ENCODE measurements at places on chromosomes 16 and 17. TPM values are rescaled to one million over a fixed set of nuclear protein-coding genes. Genes with fewer than 3 reads are reported as not detected.

The MYOCD gene
- 103 TPM for total RNA-seq

The PPP1R27 gene
- not detected for total RNA-seq

The DNAAF1 gene
- 0.66 TPM for total RNA-seq

The MYH8 gene
- not detected for total RNA-seq

The SLC38A8 gene
- total RNA-seq, result not detected

The KRT40 gene
- not detected for total RNA-seq

The GFAP gene
- total RNA-seq, result 2.8 TPM

DNA sequence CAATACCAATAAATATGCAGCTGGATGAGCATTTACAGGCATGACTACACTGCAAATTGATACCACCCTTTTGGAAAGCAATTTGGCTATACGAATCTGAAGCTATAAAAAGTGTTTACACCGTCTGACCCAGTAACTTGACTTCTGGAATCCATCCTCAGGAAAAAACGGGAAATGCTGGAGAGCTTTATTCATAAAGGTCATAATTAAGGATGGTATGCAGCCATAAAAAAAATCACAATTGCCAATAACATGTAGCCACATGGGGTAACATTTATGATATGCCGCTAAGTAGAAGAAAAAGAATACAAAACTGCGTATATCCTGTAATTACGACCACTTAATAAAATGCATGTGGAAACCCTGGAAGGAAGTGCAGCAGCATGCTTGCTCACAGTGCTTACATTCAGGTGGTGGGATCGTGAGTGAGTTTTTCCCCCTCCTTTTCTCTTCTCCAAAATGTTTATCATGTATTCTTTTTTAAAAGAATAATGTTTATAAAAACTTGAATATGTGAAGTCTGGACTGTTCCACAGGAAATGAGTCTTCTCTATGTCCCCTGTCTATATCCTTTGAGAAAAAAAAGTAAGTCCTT is 34.2 kb downstream of the COPRS start:
- no peak for DNase-seq

DNA sequence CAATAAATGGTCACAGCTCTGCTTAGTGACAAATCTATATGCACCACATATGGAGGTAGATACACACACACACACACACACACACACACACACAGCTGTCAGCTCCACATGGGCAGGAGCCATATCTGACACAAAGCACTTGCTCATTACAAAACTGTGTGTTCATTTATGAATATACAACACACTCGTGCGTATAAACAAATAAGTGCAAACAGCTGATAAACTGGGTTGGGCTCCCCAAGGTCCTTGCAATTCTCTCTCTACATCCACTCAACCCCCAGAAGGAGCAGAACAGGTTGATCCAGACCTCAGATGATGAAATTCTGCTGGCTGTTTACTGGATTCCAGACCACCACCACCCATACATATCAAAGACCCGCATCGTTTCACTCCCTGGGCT is 140.7 kb downstream of the XYLT1 start:
- DNase-seq, result no peak

- DNase-seq, result no peak
Measured at GRCh38 chr16:8712589-8713361, 38.4 kb downstream of the ABAT start.

- DNase-seq, result no peak
Measured at GRCh38 chr16:23949630-23950290, 114.0 kb downstream of the PRKCB start.

DNA sequence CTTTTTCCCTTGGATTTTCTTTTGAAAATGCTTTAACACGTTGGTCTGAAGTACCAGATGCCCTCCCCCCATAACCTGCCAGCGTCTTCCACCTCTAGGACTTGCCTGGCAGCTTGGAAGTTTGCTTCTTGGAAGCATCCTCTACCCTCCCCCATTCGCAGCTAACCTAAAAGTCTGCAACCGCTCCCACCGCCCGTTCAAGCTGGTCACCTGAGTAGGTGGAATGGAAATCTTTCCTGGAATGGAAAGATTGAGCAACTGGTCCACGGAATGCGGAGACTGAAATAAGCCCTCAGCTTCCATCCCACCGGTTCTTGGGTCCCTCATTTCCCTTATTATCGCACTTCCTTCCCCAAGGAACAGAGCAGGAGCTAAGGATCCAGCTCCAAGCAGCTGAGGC is 31.4 kb downstream of the HS3ST3B1 start:
- DNase-seq, result no peak

DNA sequence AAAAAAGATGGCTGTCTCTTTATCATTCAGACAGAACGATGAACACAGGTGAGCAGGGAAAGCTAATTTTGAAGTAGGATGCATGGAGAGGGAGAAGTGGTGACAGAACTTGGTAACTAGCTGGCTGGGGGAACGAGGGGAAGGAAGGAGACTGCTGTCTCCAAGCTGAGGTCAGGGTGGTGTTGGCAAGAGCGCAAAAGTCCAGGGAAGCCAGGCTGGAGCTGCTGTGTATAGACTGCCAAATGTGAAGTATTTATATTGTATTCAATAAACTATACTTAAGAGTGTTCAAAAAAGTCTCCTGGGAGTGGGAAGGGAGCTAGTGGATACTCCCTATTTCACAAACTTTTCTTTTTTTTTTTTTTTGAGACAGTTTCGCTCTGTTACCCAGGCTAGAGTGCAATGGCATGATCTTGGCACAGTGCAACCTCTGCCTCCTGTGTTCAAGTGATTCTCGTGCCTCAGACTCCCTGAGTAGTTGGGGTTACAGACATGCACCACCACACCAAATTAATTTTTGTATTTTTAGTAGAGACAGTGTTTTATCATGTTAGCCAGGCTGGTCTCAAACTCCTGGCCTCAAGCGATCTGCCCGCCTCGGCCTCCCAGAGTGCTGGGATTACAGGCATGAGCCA is 8.2 kb downstream of the TMEM106A start:
- DNase-seq, result no peak

GRCh38 chr16:72836985-72837384 is 210.9 kb downstream of the ZFHX3 start:
- DNase-seq, result no peak

GRCh38 chr16:66291833-66292232 is 74.7 kb upstream of the CDH5 start:
- DNase-seq, result no peak

GRCh38 chr17:12830777-12831247 is 41.5 kb downstream of the ARHGAP44 start:
- no peak for DNase-seq

GRCh38 chr17:32286518-32286900 is 20.9 kb downstream of the RHBDL3 start:
- DNase-seq, result no peak

- DNase-seq, result no peak
Measured at GRCh38 chr17:76164331-76164730, 23.3 kb upstream of the FOXJ1 start.

DNA sequence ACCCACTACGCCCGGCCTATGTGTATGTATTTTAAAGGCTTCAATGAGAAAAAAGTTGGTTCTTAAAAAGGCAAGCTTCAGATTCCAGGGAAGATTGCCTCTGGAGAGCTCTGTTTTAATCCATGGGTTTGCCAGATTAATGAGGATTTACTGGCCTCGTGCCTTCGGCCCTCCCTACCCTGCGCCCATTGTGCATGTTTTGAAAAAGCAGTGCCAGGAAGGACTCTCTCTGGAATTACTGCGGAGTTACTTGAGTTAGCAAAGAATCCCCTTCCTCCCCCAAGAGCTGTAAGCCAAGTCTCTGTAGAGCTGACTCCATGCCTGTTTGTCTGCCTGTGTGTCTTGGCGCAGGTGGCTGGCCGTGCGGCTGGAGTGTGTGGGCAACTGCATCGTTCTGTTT is 98.9 kb downstream of the ABCC6 start:
- DNase-seq, result no peak

- no peak for DNase-seq
Measured at GRCh38 chr16:333406-334094, 19.0 kb downstream of the AXIN1 start.

GRCh38 chr17:77529328-77529650 is 388.5 kb downstream of the SEC14L1 start:
- no peak for DNase-seq

GRCh38 chr17:14135906-14136590 is 66.7 kb downstream of the COX10 start:
- no peak for DNase-seq

GRCh38 chr16:88856122-88856827 is 472 bp downstream of the GALNS start:
- no peak for DNase-seq

DNA sequence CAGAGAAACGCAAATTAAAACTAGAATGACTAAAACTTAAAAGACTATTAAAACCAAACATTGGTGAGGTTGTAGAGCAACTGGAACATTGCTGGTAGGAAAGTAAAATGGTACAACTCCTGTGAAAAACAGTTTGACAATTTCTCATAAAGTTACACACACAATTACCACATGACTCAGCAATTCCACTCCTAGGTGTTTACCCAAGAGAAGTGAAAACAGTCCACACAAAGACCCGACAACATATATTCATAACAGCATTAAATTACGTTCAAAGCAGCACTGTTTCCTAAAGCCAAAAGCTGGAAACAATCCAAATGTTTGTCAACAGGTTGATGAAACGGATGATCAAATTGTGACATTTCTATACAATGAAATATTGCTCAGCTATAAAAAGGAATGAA is 26.5 kb upstream of the ALOX12 start:
- no peak for DNase-seq

GRCh38 chr16:89153848-89154271 is 17.7 kb upstream of the CDH15 start:
- DNase-seq, result no peak

DNA sequence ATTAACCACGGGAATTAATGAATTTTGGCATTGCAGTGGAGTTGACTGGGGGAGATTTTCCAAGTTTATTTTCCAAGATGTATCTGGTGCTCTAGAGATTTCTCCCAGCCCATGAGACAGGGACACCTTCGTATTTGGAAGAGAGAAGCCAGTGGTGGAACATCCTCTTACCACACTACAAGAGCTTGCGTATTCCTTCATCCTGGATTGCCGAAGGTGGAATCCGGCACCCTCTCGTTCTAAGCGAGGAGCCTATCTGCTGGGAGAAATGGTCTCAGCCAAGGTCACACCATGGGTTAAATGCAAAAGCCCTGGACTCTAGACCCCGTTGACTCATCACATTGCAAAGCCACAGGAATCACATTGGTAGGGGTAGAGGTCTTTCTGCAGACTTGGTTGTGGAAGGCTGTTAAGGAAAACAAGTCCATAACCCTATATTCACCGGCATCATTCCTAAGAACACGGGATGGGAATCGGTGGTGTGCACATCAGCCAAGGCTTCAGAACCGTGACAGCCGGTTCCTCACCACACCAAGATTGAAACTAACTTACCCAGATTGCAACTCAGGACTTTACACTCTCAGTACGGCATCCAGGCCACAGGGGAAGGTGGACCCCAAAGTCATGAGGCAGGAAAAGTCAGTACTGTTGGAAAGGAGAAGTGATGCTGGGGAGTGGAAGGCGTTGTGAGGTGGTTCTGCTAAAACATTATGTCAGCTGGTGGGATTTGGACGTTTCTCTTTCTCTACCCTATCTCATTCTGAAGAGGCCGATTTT is 259.8 kb downstream of the CPPED1 start:
- DNase-seq, result no peak

DNA sequence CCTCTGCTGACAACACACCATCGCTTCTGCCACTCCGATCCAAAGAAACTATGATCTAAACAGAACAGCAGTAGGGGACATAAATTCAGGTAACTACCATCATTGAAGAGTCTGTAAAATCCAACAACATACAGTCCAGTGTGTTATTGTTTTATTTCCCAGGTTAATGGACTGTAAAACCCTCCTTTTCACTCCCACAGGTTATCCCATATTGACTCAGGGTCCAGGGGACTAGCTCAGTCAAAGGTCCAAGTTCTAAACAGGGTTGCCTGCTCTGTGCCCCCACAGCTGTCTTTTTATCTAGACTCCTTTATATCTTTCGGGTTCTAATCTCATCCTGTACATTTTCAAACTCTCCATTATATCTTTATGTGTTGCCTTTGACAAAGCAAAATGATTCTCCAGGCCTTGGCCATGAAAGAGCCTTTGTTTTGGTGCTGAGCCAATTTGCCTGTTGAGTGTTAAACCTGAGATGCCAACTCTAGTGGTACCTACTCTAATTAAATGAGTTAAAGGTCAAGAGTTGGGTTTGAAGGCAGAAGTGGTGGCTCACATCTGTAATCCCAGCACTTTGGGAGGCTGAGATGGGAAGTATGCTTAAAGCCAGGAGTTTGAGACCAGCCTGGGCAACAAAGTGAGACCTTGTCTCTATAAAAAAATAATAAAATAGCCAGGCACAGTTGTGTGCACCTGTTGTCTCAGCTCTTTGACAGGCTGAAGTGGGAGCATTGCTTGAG is 80.5 kb downstream of the SNX11 start:
- no peak for DNase-seq

- DNase-seq, result no peak
Measured at GRCh38 chr16:87101903-87102302, 215.3 kb downstream of the C16orf95 start.

DNA sequence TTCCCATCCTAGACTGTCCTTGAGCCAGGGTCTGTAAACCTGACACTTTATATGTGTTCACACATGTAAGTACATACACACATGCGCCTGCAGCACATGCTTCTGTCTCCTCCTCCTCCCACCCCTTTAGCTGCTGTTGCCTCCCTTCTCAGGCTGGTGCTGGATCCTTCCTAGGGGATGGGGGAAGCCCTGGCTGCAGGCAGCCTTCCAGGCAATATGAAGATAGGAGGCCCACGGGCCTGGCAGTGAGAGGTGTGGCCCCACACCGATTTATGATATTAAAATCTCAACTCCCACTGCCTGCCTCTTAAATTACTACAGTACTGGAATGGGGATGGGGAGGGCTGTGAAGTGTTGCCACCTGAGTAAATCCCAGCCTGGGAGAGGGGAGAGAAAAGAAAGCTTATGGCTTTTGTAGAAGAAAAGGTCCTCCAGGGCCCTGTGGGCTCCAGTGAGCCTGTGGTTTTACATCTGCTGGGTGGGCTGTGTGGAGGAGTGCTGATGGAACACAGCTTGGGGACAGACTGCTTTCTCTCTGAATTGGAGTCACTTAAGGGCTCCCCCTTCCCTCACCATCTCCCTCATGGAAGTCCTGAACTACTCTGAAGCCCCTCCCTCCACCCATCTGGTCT is 990 bp upstream of the WNK4 start:
- no peak for DNase-seq

DNA sequence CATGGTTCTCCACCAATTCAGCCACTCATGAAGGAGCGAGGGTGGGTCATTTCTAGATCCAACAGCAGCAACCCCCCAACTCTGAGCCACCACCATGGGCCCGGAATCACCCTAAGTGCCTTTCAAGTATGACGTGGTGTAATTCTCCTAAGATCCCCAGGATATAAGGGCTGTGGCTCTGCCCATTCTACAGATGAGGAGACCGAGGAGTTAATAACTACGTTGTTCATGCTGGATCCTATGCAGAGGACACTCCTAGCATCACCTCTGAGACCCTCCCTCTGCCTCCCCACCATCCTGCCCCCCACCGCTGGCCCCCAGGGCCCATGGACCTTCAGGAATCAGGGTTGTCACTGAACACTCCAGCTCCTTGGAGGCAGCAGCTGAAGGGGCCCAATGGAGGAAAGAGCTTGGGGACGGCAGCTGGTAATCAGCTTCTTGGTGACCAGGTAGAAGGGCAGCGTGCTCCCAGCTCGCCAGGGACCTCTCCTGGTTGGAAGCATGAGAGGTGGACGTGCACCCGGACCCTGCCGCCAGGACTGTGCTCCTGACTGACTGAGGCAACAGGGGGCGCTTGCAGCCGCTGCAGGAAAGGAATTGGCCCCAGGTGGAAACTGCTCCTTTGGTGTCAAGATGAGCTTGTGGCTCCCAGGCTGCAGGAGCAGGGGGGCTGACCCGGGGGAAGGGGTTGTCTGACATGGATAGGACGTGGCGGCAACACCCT is 28.2 kb upstream of the CACNG1 start:
- no peak for DNase-seq

All from esophagus muscularis mucosa (tissue), 4 donors.